SK-MEL-5 (cell line): ENCODE measurements at places on chromosomes 7 and 10. TPM values are rescaled to one million over a fixed set of nuclear protein-coding genes. Genes with fewer than 3 reads are reported as not detected.

PDK4 gene
- total RNA-seq, result 304 and 331 TPM in 2 replicates

TRIM8 gene
- total RNA-seq, result 11.7 and 21.6 TPM in 2 replicates

EBLN1 gene
- 0.13 and 0.26 TPM in 2 replicates for total RNA-seq

NPY4R gene
- not detected in 2 replicates for total RNA-seq

TMEM139 gene
- total RNA-seq, result not detected in 2 replicates

GHRHR gene
- total RNA-seq, result not detected in 2 replicates

ST8SIA6 gene
- 1.0 and 1.1 TPM in 2 replicates for total RNA-seq

CCAR1 gene
- 31.6 and 40.5 TPM in 2 replicates for total RNA-seq

SORBS1 gene
- total RNA-seq, result 36.6 and 37.0 TPM in 2 replicates

MEST gene
- not detected in 2 replicates for total RNA-seq

SEPTIN14 gene
- not detected in 2 replicates for total RNA-seq

TMEM196 gene
- total RNA-seq, result not detected in 2 replicates
